ENCODE measurements at places on chromosomes 16 and 17.

- peak; percentile 90 for DNase-seq
Observed at GRCh38 chr17:17351901-17352781, 49.0 kb downstream of the NT5M start.

GRCh38 chr17:69086641-69087040, 25.9 kb upstream of the ABCA9 start:
- no peak for DNase-seq

DNA sequence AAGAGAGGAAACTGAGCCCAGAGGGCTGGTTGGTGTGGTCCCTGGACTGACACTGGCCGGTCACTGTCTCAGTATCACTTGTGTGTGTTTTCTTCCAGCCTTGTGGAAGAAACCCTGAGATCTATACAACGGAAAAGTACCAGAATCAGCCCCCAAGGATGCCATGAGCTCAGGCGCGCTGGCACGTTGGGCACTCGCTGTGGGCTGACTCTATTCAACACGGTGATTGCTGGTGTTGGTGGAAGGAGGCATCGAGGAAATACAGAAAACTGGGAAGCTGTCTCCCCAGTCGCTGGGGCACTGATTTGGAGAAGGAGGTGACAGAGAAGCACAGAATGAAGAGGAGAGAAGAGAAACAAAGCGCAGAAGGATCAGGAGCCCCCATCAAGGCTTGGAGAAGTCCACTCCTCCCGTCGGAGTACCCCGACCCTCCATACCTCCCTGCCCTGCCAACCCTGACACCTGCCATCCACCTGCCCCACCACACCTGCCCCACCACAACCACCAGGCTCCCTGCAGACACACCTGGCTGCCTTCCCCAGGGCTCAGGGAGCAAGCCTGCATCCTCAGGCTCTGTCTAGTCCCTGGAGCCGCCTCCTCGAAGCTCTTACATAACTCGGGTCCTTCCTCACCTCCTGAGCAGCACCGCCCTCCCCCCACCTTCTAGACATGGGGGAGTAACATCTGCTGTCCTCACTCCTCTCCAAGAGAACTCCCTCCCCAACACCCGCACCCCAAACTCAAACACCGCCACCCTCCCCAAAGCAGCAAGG, 66.5 kb downstream of the RBFOX3 start:
- no peak for DNase-seq

GRCh38 chr16:23119570-23119969, 29.7 kb downstream of the USP31 start:
- DNase-seq = no peak

GRCh38 chr17:9802697-9803096, 11.3 kb upstream of the DHRS7C start:
- no peak for DNase-seq

DNA sequence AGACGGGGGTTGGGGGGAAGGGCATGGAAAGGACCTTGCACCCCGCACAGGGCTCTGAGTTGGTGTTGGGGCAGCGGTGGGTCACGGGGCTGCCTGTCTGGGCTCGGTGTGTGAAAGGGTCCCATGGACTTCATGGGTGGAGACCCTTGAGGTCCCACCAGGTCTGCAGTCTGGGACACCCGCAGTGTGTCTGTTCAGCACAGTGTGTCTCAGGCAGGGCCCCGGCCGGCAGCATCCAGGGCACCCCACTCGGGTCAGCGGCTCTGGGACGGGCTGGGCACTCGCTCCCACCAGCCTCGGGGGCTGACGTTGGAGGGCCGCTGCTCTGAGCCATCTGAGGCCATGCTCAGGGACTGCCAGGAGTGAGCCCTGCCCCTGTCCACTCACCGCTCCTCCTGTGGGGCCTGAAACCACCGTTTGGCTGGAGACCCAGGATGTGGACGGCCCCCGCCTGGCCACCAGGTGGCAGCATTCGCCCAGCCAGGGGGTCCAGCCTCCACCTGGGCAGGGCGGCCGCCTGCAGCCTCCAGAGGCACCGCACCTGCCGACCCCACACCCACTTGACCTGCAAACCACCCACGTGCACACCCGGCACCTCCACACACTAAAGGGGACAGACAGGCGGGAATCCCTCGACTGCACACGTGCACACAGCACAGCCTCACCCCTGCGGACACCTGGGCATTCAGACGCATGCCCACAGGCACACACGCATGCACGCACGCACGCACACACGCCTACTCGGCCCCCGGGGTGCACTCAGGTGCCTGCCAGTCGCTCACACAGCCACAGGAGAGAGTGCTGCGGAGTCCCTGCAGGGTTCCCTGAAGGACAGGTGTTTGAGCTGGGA, 10.1 kb upstream of the ZFPM1 start:
- peak; percentile 77 for DNase-seq

GRCh38 chr16:84015399-84015798, 27.2 kb downstream of the SLC38A8 start:
- DNase-seq = no peak

DNA sequence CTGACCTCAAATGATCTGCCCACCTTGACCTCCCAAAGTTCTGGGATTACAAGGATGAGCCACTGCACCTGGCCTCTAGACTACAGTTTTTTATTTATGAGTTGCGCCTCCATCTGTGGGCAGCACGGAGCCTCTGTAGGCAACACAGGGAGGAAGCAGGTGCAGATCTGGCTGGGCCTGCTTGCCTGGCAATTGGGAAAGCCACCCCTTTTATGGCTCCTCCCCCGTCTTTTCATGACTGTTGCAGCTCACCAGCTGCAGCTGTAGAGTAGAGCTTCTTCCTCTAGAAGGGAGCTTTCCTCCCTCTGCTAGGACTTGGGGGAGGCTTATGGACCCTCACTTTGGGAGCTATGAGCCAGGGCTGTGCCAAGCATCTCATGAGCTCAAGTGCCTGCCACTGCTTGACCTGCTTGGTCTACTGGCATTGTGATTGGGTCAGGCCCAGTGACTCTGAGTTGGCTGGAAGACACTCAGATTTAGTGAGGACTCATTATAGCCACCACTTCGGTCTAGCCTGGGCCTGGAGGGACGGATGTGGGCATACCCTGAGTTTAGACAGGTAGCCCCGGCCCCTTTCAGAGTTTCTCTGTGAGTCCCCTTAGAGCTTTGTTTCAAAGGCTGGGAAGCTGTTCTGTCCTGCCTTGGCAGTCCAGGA, 6.9 kb upstream of the SLC7A6 start:
- DNase-seq = peak; percentile 94

DNA sequence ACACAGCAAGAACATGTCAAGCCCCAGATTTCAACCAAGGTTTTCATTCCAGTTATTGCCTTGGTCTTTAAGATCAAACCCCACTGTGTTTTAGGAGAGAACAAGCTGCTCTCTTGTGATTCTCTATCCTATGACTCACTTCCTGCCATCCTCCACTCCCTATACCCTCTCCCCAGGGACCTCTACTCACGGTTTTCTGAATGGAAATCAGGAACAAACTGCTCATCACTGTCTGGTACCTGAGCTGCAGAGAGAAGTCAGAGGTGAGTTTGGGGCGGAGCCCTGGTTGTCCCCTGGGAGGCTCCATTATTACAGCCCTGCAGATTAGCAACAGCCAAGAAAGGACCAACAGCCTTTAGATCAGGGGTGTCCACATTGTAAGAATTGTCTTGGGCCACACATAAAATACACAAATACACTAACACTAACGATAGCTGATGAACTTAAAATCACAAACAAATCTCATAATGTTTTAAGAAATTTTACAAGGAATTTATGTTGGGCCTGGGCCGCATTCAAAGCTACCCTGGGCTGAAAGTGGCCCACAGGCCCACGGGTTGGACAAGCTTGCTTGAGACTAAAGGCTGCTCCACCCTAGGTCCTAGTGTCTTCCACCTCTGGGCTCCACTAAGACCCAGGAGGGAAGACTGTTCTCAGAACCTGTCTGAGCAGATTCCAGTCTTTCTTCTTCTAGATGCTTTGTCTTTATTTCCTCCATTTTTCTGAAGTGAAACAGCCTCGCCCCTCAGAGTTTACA, 9.7 kb downstream of the ETV4 start:
- peak; percentile 91 for DNase-seq

DNA sequence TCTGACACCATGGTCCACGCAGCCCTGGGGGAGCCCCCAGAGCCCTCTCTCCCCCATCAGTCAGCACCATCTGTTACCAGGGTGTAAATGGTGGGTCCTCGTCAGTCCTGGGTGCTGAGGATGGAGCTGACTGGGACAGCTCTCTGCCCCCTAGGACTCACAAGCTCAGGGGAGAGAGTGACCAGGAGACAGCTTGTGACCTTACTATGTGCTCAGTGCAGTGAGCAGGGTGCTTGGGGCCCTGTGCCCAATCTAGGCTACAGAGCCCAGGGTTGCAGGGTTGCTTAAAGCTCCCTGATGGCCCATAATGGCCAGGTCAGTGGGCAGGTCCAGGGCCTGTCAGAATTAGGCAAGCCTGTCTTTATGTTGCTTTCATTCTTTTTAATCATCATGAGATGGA, 11.3 kb downstream of the MMP2 start:
- DNase-seq = no peak

- no peak for DNase-seq
Observed at GRCh38 chr17:8315764-8316217, 5.8 kb downstream of the ARHGEF15 start.

GRCh38 chr16:53821957-53822625, 118.1 kb downstream of the FTO start:
- no peak for DNase-seq

DNA sequence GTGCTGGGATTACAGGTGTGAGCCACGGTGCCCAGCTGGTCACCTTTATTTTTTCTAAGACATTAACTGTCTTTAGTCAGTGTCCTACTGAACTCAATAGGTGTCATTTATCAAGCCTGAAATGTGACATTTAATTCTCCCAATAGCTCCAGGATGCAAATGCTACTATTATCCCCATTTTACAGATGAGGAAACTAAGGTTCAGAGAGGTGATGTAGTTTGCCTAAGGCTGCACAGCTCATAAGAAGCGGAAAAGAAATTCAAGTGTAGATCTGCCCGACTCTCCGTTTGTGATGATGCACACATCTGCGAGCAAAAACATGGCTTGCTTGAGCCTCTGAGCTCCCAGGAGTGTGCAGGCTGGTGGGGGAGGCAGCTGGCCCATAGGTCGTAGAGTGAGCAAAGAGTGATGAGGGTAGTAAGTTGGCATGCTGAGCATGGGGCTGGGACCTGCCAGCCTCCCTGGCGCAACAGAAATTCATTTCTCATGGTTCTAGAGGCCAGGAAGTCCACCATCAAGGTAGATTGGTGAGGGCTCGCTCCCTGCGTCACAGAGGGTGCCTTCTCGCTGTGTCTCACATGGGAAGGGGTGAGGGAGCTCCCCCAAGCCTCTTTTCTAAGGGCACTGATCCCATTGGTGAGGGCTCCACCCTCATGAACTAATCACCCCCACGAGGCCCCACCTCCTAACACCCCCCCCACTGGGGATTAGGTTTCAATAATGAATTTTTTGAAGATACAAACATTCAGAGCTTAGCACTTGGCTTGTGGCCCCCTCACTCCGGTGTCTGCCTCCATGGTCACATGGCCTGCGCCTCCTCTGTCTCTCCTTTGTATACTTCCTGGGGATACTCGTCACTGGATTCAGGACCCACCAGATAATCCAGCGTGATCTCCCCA, 141.5 kb upstream of the PLCG2 start:
- DNase-seq = no peak

- DNase-seq = no peak
Observed at GRCh38 chr17:15012351-15012980, 252.7 kb downstream of the PMP22 start.

GRCh38 chr16:51392521-51393187, 241.6 kb upstream of the SALL1 start:
- DNase-seq = no peak

DNA sequence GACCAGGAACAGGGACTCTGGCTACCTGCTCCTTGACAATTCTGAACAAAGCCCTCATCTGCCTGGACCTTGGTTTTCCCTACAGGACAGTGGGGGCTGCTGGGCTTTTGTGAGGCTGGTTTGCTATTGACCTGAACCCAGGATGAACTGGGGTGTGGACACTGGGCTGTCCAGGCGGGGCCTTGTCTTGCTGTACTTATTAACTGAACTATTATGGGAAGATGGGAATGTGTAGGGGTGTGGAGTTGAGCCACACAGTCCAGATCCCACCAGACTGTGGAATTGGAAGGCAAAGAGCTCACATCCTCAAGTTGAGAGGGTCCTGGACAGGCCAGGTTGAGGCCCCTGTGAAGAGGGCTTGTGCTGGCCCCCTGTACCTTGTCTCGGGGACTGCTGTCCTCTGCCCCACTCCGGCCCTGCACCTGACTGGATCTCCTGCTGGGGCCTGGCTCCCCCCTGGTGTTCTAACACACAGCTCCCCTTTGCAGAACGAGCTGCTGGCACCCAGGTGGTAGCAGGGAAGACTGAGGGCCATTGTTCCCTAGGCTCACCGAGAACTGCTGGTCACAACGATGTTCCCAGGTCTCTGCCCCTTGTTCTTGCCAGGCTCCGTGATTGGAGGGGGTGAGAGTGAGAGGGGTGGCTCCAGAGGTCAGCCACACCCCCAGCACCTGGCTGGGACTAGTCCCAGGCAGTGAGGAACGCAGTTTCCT, 51.8 kb upstream of the CDC42EP4 start:
- DNase-seq = no peak

GRCh38 chr17:7004398-7005253, 7.8 kb upstream of the RNASEK start:
- DNase-seq = peak; percentile 72

GRCh38 chr16:79623062-79623461, 22.5 kb upstream of the MAF start:
- no peak for DNase-seq

- peak; percentile 47 for DNase-seq
Observed at GRCh38 chr17:77295241-77295853, 154.6 kb downstream of the SEC14L1 start.

GRCh38 chr17:49516180-49516579, 21.1 kb downstream of the NGFR start:
- DNase-seq = no peak

DNA sequence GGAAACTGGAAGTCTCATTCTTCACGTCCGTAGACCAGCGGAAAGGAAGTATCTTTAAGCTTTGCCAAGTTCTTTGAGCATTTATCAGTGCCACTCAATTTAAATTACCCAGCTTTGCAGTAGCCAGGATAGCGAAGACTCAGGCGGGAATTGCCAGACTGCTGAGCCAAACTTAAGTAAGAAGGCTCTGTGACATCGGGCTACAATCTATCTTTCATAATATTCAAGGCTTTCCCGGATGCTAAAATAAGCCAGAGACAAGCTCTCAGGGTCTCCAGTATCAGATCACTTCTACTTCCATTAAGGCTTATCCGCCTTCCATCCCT, 436 bp upstream of the BRIP1 start:
- DNase-seq = no peak

- peak; percentile 74 for DNase-seq
Observed at GRCh38 chr16:1471569-1472194, 3.1 kb downstream of the CLCN7 start.

GRCh38 chr16:79437764-79438751, 162.5 kb downstream of the MAF start:
- DNase-seq = no peak

DNA sequence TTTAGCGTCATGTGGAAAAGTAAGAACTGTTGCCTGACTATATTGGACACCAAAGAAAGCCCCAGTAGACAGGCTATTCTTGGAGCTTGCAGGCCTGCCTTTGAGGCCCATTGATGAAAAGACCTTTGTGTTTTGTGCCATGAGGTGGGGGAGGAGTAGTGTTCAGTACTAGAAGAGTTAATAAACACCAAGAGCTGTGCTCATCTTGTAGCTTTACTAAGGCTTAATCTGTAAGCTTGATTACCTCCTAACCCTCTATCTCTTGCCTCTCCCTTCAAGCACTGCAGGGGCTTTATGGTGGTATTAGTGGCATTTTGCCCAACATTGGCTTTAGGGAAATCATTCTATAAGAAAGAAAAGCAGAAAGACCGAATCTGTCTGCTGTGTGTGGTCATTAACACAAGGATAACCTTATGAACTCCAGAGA, 220.2 kb upstream of the TBX2 start:
- no peak for DNase-seq

- DNase-seq = no peak
Observed at GRCh38 chr17:34206569-34206968, 48.5 kb upstream of the CCL2 start.

GRCh38 chr16:65120831-65121721, 787 bp downstream of the CDH11 start:
- DNase-seq = no peak

Measured in NB4 (cell line).